ENCODE measurements at places on chromosomes 6 and 20.

- peak; percentile 41 for DNase-seq
These were observed 66.6 kb upstream of the CCDC167 start for GRCh38 chr6:37566111-37566949.

DNA sequence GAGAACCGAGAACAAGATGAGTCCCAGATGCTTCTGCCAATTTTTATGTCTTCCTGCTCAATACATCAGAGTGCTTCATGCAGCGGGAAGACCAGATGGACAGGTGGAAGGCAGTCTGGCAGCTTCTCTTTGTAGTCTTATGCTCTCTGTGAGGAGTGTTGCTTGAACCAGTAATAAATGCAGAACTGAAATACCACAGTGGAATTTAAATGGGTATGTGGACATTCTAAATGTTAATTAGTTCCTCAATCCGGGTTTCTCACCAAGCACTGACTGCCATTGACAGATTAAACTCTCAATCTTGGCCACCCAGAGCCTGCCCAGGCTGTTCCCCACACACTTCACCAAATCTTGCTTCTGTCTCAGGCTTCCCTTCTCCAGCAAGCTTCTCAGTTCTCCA is 695.5 kb upstream of the CHD6 start:
- DNase-seq = no peak

DNA sequence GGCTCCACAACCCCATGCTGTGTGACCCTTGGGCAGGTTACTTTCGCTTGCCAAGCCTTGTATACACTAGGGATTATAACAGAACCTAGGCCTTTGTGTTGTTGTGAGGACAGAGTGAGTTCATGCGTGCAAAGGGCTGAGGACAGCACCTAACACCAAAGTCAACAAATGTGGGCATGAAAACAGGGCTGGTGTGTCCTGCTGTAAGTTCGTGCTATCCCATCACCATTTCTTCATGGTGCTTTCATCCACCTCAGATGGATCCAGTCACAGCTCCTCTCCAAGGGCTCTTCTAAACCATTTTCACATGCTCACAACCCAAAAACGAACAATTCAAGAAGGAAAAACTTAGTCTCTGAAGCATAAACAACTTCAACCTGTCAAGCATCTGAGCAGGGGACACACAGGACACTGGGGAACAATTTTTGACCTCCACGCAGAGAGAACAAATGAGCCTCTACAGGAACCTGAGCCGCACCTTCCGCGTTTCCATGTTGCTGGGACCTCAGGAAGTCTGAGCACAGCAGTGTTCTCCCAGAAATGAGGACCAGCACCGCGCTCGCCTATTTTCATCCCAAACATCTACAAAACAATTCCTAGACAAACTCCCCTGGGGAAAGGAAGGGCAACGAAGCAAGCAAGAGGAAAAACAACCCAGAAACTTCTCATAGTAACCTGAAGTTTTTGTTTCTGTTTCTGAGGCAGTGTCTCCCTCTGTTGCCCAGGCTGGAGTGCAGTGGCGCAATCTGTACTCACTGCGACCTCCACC is 3.1 kb downstream of the LRP11 start:
- DNase-seq = no peak

DNA sequence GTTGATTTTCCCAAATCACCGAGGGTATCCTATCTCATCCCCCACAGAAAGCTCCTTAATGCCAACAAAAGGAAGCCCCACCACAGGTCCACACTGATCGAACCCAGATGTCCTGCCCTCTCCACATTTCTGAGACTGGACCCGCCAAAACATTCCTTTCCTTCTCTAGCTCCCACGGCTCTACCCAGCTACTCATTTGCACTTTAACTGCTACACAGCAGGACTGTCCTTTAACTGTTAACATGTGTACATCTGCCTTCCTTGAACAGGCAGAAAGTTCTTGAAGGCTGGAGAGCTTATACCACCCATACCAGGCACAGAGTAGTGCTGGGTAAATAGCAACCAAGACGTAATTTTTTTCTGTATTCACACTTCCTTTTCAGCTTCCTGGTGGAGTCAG is 68.6 kb downstream of the TRMT6 start:
- DNase-seq = no peak

- DNase-seq = no peak
These were observed 94.2 kb downstream of the MYLK4 start for GRCh38 chr6:2656460-2657079.

DNA sequence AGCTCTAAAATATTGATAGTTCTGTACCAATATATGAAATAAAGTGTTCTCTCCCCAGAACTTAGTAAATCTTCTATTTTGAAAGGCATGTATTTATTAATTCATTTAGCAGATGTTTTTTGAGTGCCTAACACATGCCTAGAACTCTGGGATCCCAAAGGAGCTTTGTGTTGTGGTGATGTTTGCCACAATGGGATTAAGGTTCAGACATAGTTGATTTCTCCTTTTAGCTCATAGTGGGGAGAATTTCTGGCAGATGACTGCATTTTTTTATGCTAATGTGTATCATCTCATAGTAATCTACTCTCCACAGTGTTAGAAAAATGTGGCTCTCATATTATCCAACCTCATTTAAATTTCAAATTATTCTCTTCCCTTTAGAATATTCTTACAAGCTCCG is 21.7 kb downstream of the MYB start:
- no peak for DNase-seq

DNA sequence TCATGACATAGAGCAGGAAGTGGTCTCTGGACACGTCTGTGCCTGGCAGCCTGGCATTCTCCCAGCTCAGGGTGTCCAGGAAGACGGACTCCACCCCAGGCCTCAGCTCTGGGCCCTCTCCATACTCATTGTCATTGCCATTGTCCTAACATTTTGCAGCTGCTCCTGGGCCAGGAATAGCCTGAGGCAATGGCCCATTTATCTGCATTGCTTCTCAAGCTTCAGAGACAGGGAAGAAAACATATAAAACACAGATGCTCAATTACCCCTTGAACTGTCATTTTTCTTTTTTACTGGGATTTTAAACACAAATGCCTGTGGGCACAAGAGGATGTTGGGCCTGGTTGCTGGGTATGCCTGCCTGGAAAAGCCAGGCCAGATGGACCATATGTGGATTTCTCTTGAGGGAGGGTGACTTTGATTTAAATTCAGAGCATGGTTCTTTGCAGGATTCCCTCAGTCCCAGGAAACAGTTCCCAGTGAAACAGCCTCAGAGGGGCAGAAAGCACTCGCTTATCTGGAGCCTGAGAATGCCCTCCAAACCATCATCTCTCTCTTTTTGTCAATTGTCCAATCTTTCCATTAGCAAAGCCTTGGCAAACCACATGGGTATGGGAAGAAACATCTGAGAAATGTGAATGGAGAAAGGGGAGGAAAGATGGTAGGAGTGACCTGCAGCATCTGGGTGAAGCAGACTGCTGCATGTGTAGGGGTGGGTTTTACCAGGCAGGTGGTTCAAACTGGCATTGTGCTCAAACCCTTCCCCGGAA is 17.9 kb downstream of the LAMP5 start:
- DNase-seq = no peak

- no peak for DNase-seq
These were observed 754.6 kb downstream of the KIF16B start for GRCh38 chr20:15818651-15819071.

- no peak for DNase-seq
These were observed 1252.8 kb upstream of the GJE1 start for GRCh38 chr6:140879946-140880345.

DNA sequence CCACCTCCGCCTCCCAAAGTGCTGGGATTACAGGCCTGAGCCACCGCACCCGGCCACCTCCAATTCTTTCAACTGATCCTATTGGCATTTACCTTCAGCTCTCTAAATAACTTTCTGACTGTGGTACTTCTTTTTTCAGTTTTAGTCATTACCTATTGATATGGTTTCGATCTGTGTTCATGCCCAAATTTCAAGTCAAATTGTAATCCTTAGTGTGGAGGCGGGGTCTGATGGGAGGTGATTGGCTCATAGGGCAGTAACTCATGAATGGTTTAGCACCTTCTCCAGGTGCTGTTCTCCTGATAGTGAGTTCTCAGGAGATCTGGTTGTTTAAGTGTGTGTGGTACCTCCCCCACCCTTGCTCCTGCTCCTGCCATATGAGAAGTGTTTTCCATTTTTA is 140.9 kb downstream of the LPA start:
- DNase-seq = no peak

GRCh38 chr6:19327241-19327640 is 509.9 kb upstream of the ID4 start:
- no peak for DNase-seq

DNA sequence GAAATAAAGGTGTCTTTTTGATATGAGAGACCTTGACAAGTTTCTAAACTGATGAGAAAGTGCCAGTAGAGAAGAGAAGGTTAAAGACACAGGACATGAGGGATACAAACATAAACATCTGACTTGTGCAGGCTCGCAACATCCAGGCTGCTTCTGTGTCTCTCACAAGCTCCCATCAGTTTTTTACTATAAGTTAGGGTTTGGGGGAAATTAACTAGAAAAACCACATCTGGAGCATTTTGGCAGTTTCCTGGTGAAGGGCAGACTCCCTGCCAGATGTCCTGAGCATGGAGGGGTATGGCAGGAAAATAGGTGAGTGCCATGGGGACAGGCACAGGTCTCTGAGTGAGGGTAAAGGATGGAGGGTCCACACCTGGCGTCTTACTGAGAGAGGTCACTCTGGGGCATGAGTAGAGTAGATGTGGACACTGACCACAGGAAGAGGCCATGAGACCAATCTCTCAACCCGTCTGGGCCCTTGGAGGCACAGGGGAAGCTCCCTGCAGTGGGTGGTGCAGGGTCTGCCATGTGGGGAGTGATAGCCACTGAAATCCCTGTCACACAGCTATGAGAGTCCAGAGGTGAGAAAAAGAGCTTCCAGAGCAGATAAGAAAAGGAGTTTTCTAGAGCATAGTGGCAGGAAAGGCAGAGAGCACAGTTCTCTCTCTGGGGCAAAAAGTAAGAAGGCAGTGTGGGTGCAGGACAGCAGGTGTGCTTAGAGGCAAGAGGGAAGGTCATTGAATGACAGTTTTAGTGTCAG is 193.3 kb upstream of the SYNDIG1 start:
- no peak for DNase-seq

- no peak for DNase-seq
These were observed 87.9 kb downstream of the CD40 start for GRCh38 chr20:46206025-46206424.

DNA sequence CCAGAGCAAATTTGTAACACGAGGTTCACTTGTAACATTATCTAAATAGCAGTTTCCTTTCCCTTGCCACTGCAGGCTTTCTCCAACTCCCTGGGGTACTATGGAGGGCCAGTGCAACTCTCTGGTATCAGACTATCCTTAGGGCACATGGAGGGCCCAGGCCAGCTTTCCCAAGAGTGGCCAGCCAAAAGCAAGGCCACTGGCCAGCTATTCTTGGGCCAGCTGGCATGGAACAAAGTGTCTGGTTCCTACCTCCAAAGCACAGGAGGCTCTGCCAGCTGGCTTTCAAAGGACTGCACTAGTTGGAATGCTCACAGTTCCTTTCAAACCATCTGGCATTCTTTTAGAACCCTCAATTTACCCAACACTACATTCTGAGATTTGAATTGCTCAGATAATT is 8.7 kb downstream of the RNF24 start:
- no peak for DNase-seq

DNA sequence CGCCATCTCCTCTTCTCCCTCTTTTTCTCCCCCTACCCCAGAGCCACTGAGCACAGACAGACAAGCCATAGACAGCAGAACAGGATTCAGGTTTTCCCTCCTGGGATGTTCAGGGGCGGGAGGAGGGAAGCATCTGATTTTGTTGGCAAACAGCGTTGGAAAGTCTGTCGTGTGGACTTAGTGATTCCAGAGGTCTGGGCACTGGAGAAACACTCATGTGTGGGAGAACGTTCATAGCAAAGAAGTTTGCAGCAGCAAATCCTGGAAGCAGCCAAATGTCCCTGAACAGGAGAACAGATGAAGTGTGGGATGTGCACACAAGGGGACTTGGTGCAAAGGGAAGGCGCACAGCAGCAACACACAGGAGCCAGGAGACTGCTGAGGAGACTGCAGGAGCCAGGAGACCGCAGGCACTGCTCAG is 264.1 kb upstream of the CDYL start:
- DNase-seq = no peak

GRCh38 chr20:10492065-10492464 is 57.0 kb downstream of the SLX4IP start:
- no peak for DNase-seq

- DNase-seq = no peak
These were observed 868.3 kb upstream of the FLRT3 start for GRCh38 chr20:15205719-15206118.

GRCh38 chr6:115896538-115897129 is 164.1 kb downstream of the FRK start:
- DNase-seq = no peak

DNA sequence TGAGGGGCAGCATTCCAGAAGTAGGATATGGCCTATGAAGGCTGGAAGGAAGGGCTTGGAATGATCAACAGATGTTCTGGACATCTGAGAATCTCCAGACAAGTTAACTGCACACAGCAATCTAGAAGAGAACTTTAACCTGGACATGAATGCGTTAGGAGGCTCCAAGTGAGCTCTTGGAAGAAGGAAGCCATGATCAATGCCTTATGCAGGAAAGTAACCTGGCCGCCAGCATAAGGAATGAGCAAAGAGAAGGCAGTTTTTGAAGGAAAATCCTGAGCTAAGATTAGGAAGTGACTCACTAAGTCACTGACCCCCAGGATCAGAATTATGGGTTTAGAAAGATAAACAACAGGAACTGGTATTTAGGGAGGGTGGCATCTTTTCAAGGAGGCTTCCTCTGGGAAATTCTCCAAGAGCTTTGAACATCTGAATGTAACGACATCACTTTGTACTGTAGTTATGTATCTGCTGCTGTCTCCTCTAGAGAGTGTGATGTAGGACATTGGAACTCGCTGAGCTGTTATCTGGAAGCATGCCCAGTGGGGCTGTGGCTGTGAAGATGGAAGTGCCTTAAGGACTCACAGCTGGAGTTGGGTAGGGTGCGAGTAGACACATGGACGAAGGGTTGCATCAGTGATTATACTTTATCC is 236.8 kb downstream of the PACRG start:
- DNase-seq = no peak
